ENCODE measurements at places on chromosomes 5 and 9. TPM values are rescaled to one million over a fixed set of nuclear protein-coding genes. Genes with fewer than 3 reads are reported as not detected.

Gene LRRC14B
- 21.9 TPM for total RNA-seq

- DNase-seq = no peak
Observed at GRCh38 chr9:35029852-35030251, 40.3 kb downstream of the DNAJB5 start.

Gene TMEM171
- total RNA-seq = 22.6 TPM

DNA sequence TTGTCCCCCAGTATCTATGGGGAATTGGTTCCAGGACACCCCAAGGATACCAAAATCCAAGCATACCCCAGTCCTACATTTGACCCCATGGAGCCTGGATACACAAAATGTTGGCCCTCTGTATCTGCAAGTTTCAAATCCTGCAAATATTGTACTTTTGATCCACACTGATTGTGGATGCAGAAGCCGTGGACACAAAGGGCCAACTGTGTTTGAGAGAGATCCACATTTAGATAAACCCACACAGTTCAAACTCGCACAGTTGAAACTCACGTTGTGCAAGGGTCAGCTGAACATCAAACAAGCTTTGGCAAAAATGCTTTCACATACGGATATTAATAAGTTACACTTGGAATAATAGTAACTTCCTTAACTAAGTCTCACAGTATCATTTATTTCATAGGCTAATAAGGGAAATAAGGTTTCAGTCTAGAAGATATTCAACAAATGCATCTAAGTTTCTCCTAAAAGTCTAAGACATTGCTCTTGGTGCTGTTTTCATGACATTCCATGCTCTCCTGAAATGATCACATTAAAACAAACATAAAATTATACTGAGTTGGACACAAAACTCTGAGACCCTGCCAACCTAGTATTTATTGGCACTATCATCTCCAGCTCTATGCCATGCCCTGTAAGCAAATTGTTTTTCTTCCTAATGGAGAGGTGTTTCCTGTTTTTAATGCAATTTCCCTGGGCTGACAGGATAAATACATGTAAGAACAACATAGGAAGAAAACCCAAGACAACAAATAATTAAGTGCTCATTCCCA is 32.3 kb downstream of the ACTL7A start:
- DNase-seq = no peak

DNA sequence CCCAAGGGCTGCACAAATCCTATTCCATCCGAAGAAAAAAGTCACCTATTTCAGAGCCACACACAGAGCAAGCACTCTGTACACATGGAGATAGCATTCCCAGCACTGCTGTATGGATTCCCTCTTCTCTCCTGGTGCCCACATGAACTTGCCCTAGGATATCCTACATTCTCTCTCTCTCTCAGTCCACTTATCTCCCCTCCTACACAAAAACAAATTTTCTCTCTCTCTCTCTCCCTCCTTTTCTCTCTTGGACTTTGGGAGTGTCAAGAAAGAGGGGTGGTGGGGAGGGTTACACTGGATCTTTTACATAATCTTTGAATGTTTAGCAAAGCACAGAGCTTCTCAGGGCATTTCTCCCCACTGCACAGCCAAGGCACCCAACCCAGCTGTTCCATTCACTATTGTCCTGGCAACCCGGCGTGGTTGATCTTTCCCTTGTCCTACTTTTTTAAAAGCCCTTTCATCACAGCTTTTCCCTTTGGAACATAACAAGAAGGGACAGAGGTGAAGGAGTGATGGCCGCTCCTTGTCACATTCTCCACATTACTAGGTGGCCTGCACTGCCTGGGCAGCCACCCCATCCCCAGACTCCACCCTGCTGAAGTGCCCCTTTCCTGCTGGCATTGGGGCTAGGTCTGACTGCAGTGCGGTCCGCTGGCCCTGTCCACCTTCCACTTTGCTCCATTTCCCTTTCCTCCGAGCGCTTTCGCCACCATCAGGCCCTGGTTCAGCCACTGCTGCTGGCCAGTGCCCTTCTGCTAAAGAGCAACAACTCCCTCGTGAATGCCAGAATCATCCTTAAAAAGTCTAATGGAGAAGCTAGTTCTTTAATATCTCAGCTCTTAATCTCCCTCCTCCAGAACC is 22.2 kb upstream of the SLC1A3 start:
- DNase-seq = peak; percentile 22

DNA sequence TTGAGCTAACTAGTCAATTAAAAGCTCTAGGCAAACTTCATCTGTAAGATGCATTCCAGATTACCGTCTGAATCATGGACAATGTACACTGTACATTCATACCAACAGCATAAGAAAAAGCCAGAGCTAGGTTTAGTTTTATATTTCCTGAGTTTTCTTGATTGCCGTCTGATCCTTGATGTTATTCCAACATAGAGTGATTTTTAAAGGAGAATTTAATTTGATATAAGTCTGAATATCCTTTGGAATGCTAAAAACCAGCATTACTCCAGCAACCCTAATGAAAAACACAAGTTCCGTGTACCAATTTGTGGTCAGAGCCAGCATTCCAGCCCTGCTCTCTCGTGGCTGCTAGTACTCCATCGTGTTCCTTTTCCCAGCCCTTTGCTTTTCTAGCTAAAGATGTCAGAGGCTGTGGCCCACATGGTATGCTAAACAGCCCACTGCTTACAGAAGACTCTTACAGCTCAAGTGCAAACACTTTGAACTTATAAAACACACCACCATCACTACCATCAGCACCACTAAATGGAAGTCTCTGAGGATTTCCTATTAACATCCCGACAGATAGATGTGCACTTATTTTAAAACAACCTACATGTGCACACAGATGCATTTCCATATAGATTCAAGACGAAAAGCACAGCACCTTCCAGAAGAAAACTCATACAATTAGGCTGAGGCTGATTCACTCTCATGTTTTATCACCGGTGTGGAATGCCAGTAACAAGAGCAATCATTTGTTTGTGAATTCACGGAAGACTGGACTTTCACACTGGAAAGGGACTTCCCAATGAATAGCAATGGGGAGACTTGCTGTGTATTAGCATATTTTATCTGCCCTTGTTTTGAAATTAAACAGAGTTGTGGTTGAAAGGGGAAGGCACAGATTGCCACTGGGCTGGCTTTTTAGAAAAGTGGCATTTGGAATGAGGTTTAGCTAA is 246.9 kb upstream of the GAS1 start:
- peak; percentile 83 for DNase-seq

Gene C9orf153
- not detected for total RNA-seq

GRCh38 chr5:92942762-92943161 is 638.3 kb downstream of the NR2F1-AS1 start:
- no peak for DNase-seq

Measured in myocyte (in vitro differentiated cells).